ENCODE measurements at places on chromosomes 5 and 9.

DNA sequence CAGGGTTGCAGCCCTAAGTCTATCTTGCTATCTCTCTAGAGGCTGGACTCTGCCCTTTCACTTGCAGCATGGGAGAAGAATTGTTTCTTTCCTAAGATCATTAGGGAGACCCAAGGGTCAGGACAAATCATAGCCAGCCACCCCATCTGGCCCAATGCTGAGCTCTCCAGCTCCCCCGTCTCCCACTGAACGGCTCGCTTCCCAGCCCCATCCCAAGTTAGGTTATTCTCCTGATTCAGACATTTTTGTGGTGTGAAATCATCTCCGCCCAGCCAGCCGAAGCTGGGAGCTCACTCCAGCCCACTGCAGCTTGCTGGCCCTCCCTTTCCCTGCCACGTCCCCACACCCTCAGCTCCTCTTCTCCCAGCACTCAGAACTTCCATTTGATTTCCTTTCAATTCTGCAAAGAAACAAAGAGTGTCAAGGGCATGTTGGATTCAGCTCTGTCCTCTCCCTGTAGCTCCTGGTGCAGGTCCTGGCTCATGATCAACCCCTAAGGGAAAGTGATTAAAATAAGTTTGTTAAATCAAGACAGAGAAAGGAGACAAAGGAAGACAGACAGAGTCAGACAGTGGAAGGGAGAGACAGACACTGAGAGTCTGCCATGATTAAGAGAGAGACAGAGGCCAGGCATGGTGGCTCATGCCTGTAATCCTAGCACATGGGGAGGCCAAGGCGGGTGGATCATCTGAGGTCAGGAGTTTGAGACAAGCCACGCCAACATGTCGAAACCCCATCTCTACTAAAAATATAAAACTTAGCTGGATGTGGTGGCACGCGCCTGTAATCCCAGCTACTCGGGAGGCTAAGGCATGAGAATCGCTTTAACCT lies 12.6 kb upstream of the SPARC start:
- no peak for DNase-seq

- no peak for DNase-seq
These were observed 74.0 kb downstream of the PRR16 start for GRCh38 chr5:120538149-120538548.

DNA sequence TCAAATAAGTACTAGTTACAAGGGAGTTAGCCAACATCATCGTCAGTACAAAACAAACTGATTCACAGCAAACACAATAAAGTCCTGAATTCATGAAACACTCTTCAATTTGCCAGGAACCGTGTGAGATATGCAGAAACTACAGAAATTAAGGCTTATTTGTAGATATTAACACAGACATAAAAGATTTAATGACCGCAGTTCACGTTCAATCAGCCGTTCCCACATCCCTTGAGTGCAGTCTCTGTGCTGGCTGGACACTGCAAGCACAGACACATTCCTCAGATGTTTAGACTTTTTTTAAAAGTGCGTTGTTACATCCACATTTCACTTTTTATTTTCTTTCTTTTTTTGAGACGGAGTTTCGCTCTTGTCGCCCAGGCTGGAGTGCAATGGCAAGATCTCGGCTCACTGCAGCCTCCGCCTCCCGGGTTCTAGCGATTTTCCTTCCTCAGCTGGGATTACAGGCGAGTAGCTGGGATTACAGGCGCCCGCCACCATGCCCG lies 566 bp upstream of the CEP78 start:
- DNase-seq, result no peak

DNA sequence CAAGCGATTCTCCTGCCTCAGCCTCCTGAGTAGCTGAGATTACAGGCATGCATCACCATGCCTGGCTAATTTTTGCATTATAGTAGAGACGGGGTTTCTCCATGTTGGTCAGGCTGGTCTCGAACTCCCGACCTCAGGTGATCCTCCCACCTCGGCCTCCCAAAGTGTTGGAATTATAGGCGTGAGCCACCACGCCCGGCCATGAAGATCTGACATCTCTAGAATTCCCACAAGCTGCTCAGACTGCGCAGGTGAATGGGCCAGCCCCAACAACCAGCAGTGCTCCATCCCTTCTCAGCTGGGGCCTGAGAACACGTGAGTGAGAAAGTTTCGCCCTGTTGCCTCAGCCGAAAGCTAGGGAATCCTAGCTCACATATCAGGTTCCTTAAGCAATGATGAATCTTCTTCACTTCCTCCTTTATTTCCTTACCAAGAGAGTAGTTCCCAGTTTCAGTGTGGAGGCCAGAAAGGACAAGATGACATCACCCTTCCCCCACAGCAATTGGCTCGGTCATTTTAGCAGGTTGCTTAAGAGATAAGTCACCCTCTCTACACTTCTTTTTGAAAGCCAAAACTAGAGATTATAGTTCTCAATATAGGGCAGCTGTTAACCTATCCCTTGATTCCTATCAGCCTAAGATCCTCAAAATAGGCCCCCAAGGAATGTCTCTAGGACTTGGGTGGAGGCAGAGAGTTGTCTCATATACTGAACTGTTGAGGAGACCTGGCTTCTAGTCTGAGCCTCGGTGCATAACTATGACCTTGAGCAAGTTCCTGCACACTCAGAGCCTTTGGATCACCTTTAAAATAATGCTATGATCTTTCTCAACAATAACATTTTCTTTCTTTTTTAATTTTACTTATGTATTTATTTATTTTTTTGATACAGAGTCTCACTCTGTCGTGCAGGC lies 23.9 kb upstream of the PPP2CA start:
- no peak for DNase-seq

GRCh38 chr5:65072850-65073249 lies 304.1 kb downstream of the CWC27 start:
- DNase-seq, result no peak

GRCh38 chr9:85041466-85042137 lies 372.1 kb downstream of the NTRK2 start:
- DNase-seq, result no peak

DNA sequence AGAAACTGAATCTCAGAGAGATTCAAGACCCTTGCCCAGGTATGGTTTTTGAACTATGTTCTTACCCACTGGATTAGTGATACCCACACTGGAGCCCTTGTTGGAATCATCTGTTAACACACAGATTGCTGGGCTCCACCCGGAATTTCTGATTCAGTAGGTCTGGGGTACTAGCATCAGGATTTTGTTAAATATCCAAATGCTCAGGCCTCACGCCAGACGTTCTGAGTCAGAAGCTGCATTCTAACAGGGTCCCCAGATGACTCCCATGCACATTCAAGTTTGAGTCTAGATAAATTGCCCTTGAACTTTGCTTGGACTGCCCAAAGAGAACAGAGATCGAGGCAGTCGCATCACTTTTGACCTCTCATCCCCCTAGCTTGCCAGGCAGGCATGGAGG lies 182.0 kb upstream of the WWC1 start:
- DNase-seq, result no peak

- DNase-seq, result no peak
These were observed 1.1 kb downstream of the CFAP90 start for GRCh38 chr5:7849681-7850394.

DNA sequence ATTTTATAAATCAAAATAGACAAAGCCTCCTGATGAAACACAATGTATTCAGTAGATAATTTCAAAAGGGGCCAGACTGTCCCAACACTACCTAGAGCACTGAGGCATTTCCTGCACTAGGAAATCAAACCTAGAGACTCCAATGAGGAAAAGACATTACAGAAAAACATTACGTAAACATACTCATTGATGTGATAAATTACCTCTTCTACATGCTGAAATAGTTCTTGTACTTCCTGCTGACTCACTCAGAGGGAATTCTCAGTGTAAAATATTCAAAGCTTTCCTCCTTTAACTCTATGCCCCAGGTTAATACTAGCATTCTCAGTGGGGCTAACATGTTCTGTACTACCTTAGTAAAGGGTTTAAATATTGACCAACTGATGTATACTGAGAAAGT lies 178.0 kb downstream of the ESM1 start:
- DNase-seq, result no peak

DNA sequence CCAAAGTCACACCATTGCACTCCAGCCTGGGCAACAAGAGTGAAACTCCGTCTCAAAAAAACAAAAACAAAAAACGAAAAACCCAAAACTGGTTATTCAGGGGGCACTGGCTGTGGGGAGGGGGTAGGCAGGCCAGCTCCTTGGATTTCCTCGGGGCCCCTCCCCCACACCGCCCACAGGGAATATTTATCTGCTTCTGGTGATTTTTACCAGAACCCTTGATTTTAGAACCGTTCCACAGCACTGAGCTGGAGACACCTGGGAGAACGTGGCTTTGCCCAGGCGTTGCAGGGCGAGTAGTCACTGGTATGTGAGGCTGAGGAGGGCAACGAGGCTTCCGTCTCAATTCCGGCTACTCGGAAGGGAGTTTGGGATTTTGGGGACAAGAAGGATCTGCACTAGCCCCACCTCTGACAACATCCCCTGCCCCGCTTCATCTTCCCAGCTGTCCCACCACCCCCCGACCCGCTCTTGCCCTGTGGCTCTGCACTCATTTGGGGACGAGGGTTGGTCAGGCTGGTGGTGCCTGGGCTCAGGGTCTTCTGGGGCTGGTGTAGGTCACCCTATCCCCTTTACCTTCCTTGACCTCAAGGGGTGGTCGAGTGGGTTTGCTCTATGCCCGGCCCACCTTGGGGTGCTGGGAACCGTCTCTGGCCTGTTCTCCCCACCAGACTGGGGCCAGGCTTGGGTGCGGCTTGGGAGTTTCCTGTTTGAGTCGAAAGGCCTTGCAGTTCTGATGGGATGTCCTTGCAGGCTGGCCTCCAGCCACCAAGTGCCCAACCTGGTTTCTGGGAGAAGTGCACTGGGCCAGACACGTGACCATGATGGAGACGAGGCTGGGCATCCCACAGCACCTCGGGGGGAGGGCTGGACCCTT lies 3.5 kb downstream of the AHRR start:
- DNase-seq, result no peak

GRCh38 chr5:147558826-147559225 lies 49.0 kb upstream of the DPYSL3 start:
- no peak for DNase-seq

- no peak for DNase-seq
These were observed 23.2 kb downstream of the PRDM6 start for GRCh38 chr5:123112196-123112595.

DNA sequence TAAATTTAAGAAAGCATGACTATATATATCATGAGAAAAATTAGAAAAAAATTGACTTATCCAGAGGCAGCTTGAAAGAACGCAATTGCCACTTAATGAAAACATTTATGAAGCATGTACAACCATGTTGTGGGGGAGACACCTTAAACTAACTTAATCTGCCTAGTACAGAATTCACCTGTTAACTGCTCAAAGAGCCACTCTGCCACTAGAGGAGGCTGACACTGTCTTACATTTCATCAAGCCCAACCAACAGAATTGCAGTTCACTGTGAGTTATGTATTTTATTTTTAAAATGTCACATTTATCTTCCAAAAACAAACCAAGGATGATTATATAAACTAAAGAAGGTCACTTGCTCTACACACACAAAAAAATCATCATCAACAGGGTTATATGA lies 252.9 kb downstream of the MLLT3 start:
- no peak for DNase-seq

DNA sequence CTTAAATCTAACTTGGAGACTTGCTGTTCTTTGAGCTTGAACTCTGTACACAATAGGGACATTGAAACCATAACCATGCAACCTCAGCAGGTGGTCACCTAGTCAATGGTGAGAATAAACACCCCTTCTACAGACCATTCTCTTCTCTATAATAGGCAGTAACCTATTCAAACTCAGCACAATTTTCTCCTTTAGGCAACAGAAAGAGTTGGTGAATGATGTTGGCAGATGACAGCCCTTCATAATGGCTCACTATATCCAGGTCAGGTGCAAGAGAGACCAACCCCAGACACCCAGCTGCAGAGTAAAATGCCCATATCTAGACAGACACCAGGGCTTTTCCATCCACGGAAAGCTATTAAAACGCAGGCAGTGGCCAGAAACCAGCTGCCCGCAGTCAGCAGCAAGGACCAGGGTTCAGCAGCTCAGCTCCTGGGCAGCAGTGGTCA lies 106.7 kb downstream of the SERINC5 start:
- no peak for DNase-seq

DNA sequence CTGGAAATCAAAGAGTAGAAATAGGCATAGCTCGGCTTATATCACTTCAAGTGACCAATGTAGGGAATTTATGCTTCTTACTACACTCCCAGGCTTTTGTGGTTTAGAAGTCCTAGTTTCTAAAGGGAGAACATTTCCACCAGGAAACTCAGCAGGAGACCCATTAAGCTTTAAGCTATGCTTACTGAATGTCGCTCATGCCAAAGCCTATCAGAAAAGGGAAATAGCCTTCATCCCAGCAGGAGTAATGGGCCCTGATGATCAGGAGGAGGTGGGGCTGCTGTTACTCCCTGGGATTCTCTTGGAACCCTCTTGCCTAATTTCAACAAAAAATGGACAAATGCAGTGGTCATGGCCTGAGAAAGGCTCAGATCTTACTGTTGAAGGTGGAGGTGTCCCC lies 54.5 kb upstream of the SEMA6A start:
- DNase-seq, result peak; percentile 52

DNA sequence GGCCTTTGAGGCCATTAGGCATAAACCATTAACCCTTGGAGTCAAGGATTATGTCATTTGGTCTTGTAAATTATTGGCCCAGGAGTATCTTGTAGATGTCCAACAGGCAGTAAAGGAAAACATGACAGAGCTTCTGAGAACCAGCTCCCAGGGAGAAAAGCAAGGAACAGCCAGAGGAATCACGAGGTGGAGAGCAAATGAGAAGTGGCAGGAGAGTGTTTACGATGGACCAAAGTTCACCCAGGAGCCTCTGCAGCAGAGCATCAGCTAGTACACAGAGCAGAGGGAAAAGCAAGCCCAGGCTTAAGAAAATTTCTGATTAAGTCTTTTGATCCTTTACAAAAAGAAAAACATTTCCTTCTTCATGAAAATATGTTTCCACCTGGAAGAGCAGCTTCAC lies 206.2 kb downstream of the NDUFS4 start:
- no peak for DNase-seq

- peak; percentile 23 for DNase-seq
These were observed 283.3 kb upstream of the TUT7 start for GRCh38 chr9:86637515-86637914.

- no peak for DNase-seq
These were observed 42.7 kb downstream of the ST8SIA4 start for GRCh38 chr5:100860407-100860806.

- no peak for DNase-seq
These were observed 59.5 kb downstream of the PAPPA start for GRCh38 chr9:116212986-116213692.

DNA sequence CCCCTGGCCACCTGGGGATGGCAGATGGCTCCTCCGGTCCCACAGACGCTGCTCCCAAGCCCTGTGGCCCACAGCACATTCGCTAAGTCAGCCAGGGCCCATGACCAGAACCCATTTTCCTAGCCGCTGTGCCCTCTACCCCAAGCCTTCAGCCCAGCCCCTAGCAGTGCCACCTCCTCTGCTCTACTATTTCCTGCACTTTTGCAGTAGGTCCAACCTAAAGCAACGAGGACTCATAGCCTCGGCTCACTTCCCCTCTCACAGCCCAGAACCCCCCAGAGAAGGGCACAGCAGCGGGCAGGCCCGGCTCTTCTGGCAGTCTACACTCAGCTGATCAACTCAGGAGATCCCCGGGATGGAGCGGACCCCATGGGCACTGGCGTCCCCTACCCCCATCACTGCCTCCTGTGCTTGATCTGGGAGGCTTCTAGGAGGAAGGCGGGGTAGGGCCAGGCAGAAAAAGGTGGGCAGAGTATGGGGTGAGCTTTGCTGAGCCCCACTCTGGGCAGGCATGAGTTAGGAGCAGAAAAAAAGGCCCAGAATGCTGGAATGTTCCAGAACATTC lies 111.2 kb downstream of the ZNF354C start:
- DNase-seq, result no peak
